ENCODE measurements at places on chromosomes 1 and 21.

DNA sequence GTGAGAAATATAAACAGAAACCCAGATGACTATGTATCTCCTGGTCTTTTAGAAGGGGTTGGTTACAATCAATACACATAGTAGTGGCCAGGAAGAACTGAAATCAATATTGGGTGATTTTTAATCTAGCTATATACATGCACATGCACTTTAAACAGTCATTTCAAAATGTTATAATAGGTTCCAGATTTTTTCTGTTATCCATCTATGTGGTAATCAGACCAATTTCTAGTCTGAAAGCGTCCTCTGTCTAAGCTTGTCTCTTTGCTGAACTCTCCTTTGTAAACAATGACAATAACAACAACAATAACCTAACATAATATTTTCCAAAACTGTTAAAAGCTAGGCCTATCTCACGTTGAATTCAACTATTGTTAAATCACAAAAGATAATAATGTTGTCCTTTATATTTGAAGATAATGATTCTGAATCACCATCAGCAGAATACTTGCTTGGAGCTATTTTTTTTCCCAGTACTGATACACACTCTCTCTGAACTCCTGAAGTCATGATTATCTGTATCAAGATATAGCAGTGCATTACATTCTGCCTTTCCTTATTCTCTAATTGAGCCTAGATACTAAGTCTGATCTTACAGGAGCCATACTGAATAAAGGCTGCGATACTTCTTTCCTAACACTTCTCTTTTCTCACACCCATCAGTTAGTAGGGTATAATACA, 496.8 kb upstream of the ZRANB2 start:
- no peak for DNase-seq

DNA sequence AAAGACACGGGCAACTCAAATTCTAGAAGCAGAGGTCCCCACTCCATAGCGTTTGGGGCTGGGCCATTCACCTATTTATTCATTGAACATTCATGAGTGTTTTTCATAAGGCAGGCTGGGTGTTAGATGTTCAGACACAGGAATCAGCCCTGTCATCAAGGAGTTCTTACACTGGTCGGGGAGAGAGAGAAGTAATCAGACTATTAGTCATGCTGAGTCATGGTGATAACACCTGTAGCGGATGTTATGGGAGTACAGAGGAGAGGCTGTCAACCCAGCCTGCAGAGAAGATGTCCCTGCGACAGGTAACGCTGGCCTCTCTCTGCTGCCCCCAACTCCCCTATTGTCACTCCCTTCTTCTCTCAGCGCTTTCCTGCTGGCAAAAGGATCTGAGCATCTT, 17.2 kb downstream of the LY9 start:
- no peak for DNase-seq

- peak; percentile 38 for DNase-seq
Measured at GRCh38 chr1:1858382-1859086, 32.4 kb downstream of the GNB1 start.

- DNase-seq = no peak
Measured at GRCh38 chr1:38403667-38404066, 357.1 kb upstream of the POU3F1 start.

GRCh38 chr1:174519844-174520243, 72.1 kb downstream of the GPR52 start:
- DNase-seq = no peak

- no peak for DNase-seq
Measured at GRCh38 chr1:99843760-99844159, 6.4 kb upstream of the AGL start.

DNA sequence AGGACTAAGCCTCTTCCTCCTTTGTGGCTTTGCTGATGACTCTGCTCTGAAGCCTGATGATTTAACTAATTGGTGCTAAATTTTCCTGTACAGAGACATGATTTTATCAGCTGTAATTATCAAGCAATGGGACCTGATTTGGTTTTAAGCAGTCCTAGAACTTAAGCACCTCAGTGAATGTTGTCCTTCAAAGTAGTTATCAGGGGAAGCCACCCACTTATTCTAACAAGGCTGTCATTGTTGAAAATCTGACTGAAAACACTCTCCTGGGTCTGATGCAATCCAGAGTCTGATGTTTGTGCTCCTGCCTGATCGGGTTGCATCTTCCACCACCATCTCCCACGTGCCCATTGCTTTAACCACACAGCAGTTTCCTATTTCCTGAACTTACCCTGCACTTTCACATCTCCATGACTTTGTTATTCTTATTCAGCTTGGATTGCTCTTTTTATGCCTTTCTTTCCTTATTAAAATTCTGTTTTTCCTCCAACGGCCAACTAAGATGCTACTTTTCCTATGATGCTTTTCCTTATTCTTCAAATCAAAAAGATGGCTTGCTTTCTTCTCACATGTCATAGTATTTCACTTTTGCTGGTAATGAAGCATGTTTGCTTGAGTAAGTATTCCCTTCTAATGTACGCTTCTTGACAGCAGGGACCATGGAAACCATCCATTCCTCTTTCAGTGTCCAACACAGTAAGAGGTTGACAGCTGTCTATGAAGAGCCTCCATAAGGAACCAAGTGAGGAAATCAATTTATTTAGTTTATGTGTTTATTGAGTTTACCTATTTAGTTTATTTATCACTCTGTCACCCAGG, 55.0 kb downstream of the S1PR1 start:
- peak; percentile 78 for DNase-seq

GRCh38 chr1:150931773-150932172, 5.6 kb downstream of the SETDB1 start:
- no peak for DNase-seq

- DNase-seq = no peak
Measured at GRCh38 chr1:202017749-202018467, 7.5 kb downstream of the ELF3 start.

GRCh38 chr1:32892368-32893197, 6.3 kb downstream of the HPCA start:
- DNase-seq = no peak

DNA sequence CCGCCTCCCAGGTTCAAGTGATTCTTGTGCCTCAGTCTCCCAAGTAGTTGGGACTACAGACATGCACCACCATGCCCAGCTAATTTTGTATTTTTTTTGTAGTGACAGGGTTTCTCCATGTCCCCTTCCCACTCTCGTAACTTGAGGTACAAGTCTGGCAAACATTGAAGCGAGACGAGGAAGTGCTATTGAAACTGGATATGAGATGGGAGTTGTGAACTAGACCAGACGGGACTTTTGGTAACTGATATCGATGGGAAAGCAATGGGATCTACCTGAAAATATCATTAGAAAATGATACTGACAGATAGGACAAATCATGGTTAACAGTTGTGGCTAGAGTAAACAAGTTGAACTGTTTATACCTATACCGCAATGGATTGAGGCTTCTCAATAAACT, 95.2 kb upstream of the TRABD2B start:
- DNase-seq = no peak

- DNase-seq = no peak
Measured at GRCh38 chr1:93959413-93959812, 50.2 kb upstream of the GCLM start.

- no peak for DNase-seq
Measured at GRCh38 chr1:181010789-181011188, 11.9 kb downstream of the STX6 start.

GRCh38 chr1:159187647-159188374, 16.4 kb downstream of the CADM3 start:
- no peak for DNase-seq

DNA sequence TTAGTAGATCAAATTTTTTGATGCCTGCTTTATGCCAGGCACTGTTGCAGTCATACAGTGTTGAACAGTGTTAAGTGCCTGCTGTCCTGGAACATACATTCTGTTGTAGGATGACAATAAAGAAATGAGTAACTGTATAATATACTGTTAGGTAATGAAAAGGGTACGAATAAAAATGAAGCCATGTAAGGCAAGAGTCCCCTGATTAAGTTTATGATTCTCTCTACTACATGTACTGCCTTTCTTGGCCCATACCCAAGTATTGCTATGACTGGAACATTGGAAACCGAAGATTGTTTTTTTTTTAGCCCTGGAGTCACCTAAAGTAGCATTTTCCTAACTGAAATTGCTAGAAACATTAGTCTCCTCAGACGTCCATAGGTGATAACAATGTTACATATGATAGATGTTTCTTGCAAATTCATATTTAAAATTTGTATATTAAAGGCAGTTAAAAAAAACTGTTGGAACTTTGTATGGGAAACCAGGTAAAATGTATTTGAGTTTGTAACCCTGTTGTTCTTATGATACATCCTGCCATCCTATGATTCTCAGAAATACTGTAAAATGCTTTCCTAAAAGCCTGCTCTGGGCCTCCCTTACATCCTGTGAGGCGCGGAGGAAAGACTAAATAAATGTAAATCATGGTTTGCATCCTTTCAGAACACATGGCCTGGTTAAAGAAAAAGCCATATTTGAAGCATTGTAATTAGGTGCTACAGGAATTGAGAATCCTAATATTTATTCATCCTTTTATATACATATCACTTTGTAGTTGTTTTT, 5.8 kb downstream of the ATP5PB start:
- no peak for DNase-seq

- DNase-seq = no peak
Measured at GRCh38 chr1:218521414-218522169, 176.5 kb downstream of the TGFB2 start.

DNA sequence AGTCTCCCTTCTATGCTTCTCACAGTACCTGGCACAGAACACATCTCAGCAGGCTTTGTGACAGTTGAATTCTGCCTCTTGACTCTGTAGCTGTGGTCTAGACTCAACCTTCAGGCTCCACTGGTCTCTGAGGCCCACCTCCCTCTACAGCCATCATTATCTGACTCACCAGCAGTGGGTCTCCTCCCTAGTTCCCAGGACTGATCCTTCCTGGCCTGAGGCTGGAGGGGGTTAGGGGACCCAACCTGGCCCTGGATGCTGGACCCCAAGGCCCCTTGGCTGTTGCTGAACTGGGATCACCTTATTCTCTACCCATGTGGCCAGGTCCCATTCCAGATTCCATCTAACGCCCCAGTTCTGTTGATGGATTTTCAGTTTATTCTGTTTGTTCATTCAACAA, 43.1 kb upstream of the FOXO6 start:
- no peak for DNase-seq

- no peak for DNase-seq
Measured at GRCh38 chr1:36737767-36738166, 255.1 kb upstream of the CSF3R start.

DNA sequence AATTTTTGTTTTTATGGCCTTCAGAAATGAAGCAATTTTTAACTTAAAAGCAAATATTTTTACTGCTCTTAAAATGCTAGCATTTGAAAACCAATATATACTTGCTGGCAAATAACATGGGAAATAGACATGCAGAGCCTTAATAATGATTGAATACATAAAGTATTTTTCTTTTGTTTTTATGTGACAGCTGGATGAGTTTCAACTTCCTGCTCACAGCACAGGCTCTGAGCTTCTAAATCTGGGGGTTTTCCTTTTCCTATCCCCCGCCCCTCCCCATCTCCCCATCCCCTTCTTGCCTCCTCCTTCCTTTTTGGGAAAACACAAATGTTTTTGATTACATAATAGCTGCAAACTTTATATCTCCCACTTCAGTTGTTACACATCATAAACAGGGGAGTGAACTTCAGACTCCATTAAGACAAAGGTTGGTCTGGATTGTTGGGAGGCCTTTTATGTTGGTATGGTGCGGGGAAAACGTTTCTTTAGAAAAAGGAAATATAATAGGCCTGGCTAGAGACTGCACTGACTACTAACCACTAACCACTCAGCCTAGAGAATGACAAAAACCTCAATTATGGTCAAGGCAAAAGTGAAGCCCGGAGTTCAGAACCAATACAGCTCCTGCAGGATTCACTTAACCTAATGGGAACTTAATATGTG, 116.1 kb upstream of the GORAB start:
- DNase-seq = no peak

DNA sequence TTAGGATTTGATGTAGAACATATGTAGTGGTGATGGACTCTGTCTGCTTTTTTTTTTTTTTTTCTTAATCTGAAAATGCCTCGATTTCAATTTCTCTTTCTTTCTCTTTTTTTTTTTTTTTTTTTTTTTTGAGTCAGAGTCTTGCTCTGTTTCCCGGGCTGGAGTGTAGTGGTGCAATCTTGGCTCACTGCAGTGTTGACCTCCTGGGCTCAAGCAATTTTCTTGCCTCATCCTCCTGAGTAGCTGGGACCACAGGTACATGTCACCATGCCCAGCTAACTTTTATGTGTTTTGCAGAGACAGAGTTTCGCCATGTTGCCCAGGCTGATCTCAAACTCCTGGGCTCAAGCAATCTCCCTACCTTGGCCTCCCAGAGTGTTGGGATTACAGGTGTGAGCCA, 17.4 kb downstream of the MAST2 start:
- no peak for DNase-seq

GRCh38 chr1:93676427-93676826, 5.2 kb downstream of the BCAR3 start:
- DNase-seq = no peak

DNA sequence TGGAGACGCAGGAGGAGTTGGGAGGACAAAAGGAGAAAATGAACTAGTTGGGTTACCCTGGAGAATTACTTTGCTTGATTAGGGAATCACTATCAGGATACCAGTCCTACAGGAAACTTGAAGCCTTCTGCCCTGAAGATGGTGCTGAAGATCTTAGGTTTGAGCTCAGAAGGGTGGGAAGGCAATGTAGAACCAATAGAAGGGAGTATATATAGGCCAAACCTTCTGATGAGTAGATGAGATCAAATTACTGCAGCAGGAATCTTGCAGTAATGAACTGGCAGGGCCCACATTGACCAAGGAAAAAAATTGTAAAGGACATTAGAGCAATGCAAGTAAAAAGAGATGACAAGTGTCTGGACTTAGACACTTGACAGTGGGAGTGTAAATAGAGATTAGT, 116.3 kb upstream of the CACYBP start:
- peak; percentile 12 for DNase-seq

DNA sequence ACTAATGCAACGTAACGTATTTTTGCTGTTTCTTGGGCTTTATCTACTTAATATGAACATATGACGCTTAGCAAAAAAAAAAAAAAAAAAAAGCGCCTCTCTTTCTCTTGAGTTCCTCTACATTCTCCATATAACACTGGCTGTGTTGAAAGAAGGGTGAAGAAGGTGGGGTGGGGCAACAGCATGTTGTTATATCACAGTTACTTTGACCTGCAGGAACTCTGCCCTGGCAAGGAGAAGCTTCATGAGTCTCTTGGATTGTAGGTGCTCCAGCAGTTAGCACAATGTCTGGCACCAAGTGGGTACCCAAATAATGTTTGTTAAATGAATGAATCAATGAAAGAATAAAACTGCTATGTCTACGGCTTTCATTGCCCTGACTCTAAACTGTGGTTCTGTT, 162.6 kb downstream of the ATG4C start:
- DNase-seq = no peak

DNA sequence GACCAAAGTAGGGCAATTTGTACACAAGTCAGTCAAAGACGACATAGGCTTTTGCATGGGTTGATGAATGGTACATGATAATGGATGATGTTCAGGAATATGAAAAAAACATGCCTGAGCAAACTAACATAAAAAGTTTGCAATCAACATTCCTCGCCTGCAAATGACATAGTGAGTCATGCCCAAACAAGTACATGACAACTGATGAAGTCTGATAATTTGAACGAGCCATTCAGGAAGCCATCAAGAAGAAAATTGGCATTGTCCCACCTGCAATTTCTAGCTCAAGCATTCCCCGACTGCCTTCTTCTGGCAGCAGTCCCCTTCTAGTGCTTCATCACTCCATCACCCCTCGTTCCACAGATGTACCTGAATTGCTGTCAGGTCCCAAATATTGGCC, 118.4 kb upstream of the NR5A2 start:
- no peak for DNase-seq

- DNase-seq = no peak
Measured at GRCh38 chr1:24896176-24896575, 33.9 kb downstream of the RUNX3 start.

- no peak for DNase-seq
Measured at GRCh38 chr1:11789126-11790067, 16.4 kb downstream of the MTHFR start.

- DNase-seq = no peak
Measured at GRCh38 chr1:213982289-213982671, 5.5 kb upstream of the PROX1 start.

Data from skeletal muscle cell (primary cell).